ENCODE measurements at places on chromosomes 3 and 15.

- DNase-seq, result no peak
Measured at GRCh38 chr15:43258781-43259180, 7.9 kb downstream of the TGM5 start.

DNA sequence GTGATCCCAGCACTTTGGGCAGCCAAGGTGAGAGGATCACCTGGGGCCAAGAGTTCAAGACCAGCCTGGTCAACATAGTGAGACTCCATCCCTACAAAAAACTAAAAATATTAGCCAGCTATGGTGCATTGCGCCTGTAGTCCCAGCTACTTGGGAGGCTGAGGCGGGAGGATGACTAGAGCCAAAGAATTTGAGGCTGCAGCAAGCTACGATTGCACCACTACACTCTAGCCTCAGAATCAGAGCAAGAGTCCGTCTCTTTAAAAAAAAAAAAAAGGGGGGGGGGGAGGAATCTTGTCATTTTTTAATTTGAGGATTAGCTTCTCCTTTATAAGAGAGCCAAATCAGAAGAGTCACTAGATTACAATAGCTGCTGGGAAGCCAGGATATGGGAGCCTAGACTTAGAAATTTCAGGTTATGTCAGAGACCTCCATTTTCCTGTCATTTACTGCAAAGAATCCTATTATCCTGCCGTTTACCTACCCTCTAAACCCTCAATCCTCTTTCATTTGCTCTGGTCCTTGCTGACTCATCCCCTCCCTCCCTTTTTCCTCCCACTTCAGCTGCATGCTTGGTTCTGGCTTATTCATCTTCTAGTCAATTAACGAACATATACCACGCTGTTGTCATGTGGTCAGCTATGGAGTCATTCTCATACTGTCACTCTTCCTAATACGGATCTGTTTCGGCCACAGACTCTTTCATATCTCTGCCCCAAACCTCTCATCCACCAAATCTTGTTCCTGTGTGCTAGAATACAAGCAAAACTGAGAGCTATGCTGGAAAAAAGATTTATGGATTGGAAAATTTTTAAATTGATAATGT lies 83.8 kb upstream of the PPIB start:
- DNase-seq, result no peak

DNA sequence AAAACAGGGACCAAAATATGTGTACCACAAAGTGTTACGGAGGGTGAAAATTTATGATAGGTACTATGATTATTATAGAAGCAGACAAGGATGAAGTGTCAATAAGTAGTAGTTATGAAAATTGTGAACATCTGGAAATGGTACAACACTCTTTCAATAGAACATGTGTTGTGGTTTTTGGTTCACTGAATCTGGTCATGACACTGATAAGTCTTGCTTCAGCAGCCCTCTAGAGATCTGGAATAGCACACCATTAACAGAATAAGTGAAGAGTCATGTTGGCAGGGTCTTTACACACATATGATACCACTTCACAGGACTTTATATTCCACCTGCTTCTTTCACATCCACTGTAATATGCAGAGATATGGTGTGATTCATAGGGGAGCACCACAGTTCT lies 985.2 kb upstream of the SEMA6D start:
- no peak for DNase-seq

DNA sequence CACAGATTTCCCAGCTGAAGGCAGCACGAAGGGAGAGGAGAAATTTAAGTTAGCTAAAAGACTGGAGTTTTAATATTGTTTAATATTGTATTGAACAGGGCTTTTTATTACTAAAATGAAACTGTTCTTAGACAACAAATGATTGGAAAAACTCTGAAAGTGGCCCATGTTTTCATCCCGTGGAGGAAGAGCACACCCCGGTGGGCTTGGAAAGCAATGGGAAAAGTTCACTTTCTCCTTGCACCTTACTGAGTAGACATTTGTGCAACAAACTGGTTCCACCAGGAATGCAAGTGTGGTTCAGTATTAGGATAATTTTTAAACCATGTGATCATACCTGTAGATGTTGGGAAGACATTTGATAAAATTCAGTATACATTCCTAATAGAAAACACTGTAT lies 8.2 kb upstream of the ESYT3 start:
- DNase-seq, result no peak

Measured in kidney (tissue), 22 donors.